ENCODE measurements at places on chromosomes 12 and 14.

DNA sequence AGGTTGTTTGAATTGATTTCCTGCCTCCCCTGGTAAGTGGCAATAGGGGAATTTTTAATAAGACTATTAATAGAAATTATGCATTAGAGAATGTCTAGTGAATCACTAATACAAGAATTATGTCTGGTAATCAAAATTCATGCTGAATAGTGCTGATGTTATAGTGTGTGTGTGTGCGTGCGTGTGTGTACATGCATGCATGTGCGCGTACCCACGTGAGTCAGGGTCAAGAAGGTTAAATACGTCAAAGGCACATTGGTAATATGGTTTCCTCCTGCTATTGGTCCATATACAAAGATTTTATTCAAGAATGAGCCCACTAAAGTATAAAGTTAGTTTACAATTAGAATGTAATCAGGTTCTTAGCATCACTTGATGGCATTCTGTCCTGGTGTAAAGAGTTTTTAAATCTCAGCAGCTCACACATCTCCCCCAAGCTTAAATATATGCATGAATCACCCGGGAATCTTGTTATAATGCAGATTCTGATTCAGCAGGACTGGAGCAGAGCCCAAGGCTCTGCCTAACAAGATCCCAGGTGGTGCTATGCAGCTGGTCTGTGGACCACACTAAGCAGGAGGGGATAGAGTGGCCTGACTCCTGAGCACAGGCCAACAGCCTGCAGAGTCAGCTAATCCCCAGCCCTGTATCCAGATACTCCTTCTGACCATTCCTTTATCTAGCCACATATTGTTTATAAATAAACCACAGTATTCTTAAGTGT is 43.9 kb downstream of the TTC9 start:
- DNase-seq, result no peak

DNA sequence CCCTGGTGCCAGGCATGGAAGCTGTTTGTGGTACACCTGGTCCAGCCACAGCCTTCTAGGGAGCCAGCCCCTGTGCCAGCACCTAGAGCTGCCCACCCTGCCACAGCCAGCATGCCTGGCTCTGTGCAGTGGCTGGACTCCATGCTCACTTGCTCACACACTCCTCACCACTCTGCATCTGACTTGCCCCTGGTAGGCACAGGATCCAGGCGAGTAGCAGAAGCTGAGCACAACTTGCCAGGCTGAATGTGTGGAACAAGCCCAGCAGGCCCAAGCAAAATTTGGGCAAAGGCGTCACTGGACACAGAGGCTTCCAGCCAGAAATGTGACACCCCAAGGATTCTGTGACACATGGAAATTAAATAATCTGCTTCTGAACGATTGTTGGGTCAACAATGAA is 106.7 kb downstream of the MYF5 start:
- no peak for DNase-seq

DNA sequence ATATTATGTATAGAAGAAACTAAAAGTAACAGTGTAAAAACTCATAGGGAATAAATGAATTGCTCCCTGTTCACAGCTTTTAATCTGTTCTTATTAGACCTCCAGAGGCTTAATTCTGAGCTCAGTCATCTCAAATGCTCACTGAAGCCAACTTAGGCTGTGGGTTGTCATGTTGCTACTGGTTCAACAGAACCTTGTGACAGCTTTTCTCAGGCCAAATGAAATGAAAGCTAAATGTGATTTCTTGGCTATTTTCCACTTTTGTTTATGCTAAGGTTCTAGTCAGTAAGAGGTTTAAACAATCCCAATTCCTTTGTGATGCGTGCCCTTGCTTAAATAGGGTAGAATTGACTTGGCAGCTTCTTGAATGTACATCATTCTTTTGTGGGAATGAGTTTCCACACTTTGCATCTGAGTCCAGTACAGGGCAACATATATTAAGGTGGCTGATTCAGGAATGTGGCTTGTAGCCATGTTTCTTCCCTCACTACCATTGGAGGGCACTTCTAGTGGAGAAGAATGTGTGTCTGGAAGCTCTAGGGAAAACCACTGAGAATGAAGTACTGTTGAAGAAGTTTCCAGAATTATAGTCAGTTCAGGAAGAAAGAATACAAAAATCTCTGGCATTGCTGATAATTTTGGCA is 156.4 kb downstream of the NEDD1 start:
- no peak for DNase-seq

DNA sequence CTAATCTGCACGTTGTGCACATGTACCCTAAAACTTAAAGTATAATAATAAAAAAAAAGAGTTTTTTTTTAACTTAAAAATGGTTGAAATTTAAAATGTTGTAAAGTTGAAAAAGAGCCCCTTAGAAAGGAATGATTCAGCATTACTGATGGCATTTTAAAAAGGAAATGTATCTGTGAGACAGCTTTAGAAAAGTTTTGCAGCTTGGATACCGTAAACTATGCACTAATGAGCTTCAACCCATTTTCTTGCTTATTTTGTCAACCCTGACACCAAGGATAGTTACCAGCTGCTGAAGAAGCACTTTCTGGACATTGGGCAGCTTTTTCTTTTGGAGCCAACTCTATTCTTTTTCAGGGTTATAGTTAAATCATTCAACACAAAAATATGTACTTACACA is 4.3 kb downstream of the BICD1 start:
- DNase-seq, result no peak

- peak; percentile 72 for DNase-seq
Measured at GRCh38 chr14:95319312-95320077, at the start of gene CLMN. CLMN (minus strand) TSS chr14:95319908; CDS start chr14:95319792, 116 bp downstream.

- no peak for DNase-seq
Measured at GRCh38 chr12:47903151-47903611, 1.6 kb downstream of the VDR start.

DNA sequence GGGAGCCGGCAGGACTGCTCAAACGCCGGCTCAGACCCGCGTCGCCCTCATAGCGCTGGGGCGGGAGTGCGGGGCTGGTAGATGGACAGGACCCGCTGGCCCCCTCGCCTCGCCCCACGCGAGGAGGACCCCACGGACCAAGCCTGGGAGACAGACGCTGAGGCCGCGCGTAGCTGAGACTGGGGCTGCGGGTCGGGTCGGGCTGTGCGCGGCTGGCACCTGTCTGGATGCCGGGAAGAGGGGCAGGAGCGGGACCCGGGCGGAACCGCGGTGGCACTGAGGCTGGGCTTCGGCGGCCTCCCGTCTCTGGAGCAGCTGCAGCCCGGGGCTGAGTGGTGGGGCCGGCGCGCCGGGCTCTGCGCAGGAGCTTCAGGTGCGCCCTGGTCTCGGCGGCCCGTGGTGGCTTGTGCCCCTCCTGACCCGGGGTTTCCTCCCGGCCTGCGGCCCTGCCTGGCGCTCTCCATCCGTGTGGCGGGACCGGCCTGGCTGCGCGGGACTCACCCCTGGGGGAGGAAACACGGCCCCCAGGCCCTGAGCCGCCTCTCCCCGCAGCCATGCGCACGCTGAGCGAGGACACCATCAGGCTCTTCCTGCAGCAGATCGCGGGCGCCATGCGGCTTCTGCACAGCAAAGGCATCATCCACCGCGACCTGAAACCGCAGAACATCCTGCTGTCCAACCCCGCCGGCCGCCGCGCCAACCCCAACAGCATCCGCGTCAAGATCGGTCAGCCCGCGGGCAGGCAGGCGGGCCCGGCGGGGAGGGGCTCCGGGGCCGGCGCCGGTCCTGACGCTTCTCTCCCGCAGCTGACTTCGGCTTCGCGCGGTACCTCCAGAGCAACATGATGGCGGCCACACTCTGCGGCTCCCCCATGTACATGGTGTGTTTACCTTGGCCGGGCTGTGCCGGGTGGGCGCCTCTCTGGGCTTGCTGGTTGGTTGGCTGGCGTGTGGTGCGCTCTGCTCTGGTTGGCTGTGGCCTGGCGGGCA is 14.0 kb downstream of the ULK1 start:
- peak; percentile 9 for DNase-seq

Data from GM06990 (cell line).